ENCODE measurements at places on chromosomes 2 and 18.

DNA sequence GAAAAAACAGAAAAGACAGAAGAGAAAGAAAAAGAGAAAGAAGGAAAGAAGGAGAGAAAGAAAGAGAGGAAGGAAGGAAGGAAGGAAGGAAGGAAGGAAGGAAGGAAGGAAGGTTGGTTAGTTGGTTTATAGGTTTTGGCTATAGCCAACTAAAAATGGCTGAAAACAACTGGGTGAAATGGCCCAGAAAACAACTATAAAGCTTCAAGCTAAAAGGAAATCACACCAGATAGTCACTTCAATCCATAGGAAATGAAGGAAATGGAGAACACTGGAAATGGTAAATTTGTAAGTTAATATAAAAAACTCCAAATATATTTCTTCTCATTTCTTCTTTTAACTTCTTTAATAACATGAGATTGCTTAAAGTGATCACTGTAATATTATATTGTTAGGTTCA is 118.5 kb downstream of the FBXO15 start:
- H3K27ac ChIP-seq, result no peak overlapping the region
- H3K27me3 ChIP-seq, result no peaks in the 10 kb centered on the region
- no peak overlapping the region for H3K4me3 ChIP-seq
- no peaks in the 10 kb centered on the region for H3K4me1 ChIP-seq

GRCh38 chr2:10438688-10439087 is 9.4 kb downstream of the ODC1 start:
- H3K4me1 ChIP-seq, result peaks cover 8% of the 10 kb centered on the region
- H3K27me3 ChIP-seq, result peaks cover 11% of the 10 kb centered on the region
- no peak for DNase-seq
- H3K36me3 ChIP-seq, result peaks cover 12% of the 10 kb centered on the region
- no peak overlapping the region for H3K4me3 ChIP-seq
- H3K27ac ChIP-seq, result no peak overlapping the region

DNA sequence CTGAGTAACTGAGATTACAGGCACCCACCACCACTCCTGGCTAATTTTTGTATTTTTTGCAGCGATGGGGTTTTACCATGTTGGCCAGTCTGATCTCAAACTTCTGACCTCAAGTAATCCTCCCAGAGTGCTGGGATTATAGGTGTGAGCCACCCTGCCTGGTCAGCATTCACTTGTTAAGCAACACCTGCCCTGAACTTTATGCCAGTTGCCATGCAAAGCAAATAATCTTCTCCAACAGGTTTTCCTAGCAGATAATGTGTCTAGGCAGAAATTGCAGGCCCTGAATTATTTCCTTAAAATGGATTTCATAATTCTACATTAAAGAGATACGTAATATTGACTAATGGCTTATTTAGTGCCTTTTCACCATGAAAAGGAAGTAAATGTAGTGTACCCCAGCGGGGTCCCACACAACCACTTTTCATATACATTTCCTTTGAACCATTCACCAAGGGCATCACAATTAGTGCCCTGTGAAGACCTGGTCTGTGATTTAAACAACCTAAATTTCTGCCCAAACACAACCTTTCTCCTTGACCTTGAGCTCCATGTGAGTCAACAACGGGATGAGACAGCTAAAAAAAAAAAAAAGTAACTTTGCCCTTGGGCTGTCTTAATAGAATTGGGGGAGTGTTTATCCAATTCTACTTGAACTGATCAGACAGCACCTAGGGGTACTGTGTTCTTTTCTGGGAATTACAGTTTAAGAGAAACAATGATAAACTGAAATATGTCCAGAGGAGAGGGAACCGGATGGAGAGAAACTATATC is 41.6 kb downstream of the EEF1B2 start:
- H3K36me3 ChIP-seq, result no peaks in the 10 kb centered on the region
- no peaks in the 10 kb centered on the region for H3K4me1 ChIP-seq
- DNase-seq, result no peak
- H3K27me3 ChIP-seq, result peaks cover 16% of the 10 kb centered on the region

GRCh38 chr2:5851410-5851809 is 159.2 kb downstream of the SOX11 start:
- no peaks in the 10 kb centered on the region for H3K36me3 ChIP-seq
- H3K4me3 ChIP-seq, result no peak overlapping the region
- DNase-seq, result no peak
- H3K4me1 ChIP-seq, result no peaks in the 10 kb centered on the region

- H3K4me3 ChIP-seq, result no peak overlapping the region
- no peak for DNase-seq
- no peaks in the 10 kb centered on the region for H3K4me1 ChIP-seq
- H3K36me3 ChIP-seq, result peaks cover 3% of the 10 kb centered on the region
Measured at GRCh38 chr2:135899567-135899966, 23.3 kb upstream of the MCM6 start.

Measured in T-cell (primary cell).